ENCODE measurements at places on chromosomes 2 and 18.

GRCh38 chr2:232481322-232482140 is 6.1 kb downstream of the ECEL1 start:
- DNase-seq: no peak

- no peak for DNase-seq
Measured at GRCh38 chr2:54148391-54148790, 33.0 kb downstream of the ACYP2 start.

DNA sequence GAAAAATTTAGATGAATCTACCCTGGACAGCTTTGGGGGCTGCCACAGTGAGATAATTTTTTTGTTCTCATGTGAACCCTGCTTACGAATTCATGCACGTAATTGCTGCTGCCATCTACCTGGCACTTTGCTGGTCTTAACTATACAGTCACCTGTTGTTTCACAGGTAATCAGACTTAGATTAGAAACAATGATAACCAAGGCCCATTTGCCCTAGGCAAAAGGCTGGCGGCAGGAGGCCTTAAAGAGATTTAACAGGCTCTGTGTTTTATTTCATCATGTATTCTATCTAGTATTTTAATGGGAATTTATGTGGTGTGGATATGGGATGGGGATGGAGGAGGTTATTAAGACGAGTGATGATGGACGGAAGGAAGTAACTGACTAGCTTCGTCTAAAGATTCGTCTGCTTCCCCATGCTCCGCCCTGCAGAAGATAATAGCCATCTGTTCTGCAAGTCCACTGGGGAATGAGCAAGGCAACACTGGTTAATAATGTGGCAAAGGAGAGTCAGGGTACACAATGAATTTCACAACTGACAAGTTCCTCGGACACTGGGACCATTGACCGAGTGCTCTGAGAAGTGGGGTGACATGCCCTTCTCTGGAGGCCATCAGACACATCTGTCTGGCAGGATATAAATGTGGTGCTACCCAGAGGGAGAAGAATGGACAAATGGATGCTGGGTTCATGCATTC is 291.8 kb upstream of the TNP1 start:
- no peak for DNase-seq

GRCh38 chr2:170405326-170405725 is 227.4 kb downstream of the MYO3B start:
- DNase-seq: no peak

DNA sequence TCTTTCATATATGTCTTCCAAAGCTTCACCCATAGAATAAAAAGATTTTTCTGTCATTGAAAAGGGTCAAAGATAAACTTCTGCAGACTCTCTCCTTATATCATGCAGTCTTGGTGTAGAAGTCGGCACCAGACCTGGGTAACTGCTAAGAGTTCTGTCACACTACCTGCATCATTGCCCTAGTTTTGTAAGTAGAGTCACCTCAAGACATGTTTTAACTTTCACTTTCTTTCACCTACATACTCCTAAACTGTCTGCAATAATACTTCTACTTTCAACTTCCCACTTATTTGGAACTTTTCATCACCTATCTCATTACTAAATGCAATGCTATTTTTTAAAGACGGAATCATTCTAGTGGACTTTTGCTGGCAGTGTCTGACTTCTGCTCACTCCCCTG is 475.6 kb upstream of the VRK2 start:
- no peak for DNase-seq

DNA sequence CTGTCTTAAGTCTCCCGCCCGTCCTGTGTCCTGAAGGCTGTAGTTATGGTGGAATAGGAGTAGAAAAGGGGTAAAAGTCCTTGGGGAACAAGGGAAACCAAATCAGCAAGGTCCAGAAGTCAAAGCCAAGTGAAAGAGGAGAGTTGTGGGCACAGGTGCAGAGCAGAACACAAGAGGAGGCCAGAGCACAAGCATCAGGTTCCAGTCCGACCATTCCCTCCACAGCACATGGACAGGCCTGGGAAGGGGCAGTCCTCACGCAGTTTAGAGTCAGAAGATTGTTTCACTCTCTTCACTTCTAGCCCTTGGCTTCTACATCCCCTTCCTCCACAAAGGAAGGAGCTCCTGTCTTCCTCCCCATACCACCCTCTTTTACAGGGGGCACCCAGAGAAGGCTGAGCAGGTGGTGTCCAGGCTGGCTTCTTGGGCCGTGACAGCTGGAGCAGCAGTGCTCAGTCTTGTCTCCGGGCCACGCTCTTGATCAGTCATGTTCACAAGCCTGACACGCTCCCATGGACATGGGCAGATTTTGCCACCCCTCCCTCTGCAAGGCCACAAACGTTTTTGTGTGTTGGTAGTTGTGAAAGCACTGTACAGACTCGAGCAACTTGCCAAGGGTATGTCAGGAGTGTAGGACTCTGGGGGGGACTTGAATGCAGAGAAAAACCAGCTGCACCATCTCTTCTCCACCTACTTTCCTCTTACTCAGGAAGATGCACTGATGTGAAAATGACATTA is 138.5 kb upstream of the DAPL1 start:
- DNase-seq: no peak

- DNase-seq: peak; percentile 4
Measured at GRCh38 chr2:120228503-120228902, 5.3 kb upstream of the TMEM185B start.

DNA sequence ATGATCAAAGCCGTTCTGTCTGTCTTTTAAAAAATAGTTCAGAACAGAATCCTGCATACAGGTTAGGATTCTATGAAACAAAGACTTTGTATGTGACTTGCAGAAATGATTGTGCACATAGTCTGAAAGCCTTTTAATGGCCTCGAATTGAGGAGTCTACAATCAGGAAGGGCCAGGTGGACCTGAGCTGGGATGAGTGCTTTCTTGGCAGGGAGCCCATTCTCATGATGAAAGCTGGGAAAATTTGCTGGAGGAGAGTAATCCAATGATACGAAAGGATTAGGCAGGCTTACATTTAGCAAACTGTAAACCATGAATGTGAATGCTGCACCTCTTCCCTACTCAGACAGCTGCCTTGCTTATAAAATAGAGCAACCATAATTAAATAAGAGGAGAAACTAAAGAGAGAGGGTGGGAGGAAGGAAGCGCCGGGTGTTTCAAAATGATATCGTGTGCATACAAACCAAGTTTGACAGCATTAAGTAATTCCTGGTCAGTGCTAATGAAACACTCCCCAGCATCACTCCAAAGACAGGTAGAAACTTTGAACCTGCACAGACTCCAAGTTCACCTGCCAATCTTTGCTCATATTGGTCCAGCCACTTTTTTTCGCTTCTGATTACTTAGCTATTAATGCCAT is 23.7 kb upstream of the CXCR4 start:
- peak; percentile 54 for DNase-seq

DNA sequence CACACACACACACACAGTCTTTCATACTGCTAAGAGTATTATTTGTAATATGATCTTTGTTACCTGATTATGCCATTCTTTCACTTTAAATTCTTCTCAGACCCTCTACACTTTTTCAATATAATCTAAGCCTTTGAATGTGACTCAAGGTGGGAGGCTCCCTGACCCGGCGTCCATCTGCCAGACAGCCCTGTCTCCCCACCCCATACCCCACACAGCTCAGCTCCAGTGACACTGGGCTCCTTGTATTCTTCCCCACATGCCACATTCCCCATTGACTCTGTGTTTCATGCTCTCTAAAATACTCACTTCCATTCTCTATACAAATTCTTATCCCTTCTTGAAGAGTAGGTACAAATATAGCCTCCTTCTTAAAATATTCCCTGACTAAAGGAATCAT is 442.2 kb downstream of the TGIF1 start:
- peak; percentile 14 for DNase-seq

GRCh38 chr2:149597050-149597667 is 9.6 kb upstream of the MMADHC start:
- no peak for DNase-seq

DNA sequence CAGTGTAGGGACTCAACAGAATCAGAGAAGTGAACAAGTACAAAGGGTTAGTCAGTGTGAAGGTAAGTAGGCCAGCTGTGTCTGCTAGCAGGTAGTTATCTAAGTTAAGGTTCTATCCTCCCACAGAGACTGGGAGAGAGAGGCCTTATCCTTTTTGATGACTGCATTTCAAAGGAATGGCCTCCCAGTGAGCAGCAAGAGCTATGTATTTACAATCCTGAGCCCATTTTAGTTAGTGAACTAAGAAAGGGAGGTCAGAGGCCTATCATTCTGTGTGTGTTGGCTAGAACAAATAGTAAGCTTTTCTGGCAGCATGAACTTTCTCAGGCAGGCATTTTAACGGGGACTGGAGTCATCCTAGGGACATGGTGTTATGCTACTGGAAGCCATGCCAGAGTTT is 182.9 kb downstream of the VWC2L start:
- DNase-seq: no peak

DNA sequence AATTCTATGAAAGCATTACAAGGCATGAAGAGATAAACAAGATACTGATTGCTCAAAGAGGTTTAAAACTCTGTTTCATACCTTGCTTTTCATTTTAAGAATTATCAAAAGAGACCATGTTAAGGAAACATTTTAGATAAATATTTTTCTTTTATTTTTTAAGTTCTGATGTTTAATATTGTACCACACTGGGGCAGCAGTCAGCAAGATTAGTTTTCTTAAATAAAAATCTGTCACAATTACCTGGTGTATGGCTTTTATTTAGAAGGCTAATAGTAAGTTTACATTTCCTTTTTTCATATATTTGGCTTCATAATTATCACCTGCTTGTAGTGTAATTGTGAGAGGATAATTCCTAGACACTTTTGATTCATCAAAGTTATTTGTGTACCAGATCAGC is 46.4 kb downstream of the ZNF804A start:
- no peak for DNase-seq

- DNase-seq: no peak
Measured at GRCh38 chr2:233365861-233366520, 11.7 kb downstream of the DGKD start.

- DNase-seq: no peak
Measured at GRCh38 chr18:59265974-59266369, 7.3 kb downstream of the RAX start.

- DNase-seq: no peak
Measured at GRCh38 chr2:204581946-204582345, 36.7 kb downstream of the PARD3B start.

DNA sequence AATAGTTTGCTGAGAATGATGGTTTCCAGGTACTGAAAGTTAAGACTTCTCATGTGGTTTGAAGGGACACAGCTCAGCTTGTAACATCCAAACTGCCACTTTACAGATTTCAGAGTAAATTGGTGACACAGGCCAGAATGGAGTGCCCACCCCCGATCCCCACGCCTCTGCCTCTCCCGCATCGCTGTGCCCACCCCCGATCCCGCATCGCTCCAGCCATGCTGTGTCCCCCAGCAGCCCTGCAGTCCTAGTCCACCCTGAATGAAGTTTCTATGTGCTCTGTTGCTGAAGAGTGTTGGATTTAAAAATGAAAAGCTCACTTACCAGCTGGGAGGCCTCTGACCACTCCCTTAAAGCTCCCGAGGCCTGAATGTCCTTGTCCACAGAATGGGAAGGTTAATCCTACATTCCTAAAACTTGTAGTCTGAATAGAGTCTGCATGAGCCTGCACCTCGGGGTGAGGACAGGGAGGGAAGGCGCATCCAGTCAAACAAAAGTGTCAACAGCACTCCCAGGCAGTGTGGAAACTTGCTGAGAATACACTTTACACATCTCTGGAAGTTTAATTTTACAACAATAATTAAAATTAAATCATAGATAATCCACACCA is 176.4 kb upstream of the ID2 start:
- DNase-seq: no peak

GRCh38 chr2:16774980-16775898 is 109.6 kb upstream of the CYRIA start:
- DNase-seq: peak; percentile 54

GRCh38 chr2:181393472-181393871 is 63.7 kb upstream of the ITGA4 start:
- DNase-seq: peak; percentile 93

- no peak for DNase-seq
Measured at GRCh38 chr18:57991552-57991951, 52.5 kb upstream of the NEDD4L start.

DNA sequence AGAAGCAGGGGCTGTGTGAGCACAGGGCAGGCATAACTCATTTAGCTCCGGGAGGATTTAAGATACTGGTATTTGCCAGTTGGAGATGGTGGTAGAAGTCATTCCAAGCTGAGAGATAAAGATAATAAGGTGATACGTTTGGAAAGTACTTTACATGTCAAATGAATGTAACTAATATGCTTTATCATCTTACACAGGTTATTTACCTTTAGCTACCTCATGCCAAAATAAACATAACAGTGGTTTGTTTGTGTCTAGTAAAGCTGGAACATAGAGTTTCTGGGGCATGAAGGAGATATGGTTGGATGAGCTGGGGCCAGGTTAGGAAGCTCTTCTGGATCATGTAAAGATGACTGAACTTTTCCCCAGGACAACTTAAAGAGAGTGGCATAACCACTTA is 126.9 kb upstream of the PIK3C3 start:
- no peak for DNase-seq

GRCh38 chr2:222451224-222451674 is 26.9 kb downstream of the SGPP2 start:
- DNase-seq: peak; percentile 75

DNA sequence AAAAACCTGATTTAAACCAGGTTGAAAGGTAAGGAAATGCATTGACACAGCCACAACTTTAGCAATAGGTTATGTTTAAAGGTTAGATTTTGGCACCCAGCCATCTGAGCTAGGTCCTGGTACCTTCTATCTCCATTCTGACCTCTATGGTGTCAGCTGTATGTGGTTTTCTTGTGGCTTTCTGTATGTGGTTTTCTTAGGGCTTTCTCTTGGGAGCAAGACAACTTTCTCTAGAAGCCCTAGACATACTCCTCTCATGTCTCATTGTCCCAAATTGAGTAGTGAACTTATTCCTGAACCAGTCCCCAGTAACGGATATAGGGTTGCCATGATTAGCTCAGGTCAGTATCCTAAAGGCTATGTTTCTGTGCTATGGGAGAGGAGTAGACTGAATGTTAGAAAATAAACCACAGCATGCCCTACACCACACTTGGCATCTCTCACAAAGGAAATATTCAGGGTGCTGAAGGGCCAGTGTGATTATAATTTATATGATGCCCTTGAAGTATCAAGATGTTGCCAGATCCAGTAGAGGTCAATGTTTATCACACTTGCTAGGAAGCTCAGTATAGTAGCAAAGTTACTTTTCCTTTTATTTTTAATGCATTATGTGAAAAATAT is 176.1 kb downstream of the CAPN13 start:
- DNase-seq: peak; percentile 88

DNA sequence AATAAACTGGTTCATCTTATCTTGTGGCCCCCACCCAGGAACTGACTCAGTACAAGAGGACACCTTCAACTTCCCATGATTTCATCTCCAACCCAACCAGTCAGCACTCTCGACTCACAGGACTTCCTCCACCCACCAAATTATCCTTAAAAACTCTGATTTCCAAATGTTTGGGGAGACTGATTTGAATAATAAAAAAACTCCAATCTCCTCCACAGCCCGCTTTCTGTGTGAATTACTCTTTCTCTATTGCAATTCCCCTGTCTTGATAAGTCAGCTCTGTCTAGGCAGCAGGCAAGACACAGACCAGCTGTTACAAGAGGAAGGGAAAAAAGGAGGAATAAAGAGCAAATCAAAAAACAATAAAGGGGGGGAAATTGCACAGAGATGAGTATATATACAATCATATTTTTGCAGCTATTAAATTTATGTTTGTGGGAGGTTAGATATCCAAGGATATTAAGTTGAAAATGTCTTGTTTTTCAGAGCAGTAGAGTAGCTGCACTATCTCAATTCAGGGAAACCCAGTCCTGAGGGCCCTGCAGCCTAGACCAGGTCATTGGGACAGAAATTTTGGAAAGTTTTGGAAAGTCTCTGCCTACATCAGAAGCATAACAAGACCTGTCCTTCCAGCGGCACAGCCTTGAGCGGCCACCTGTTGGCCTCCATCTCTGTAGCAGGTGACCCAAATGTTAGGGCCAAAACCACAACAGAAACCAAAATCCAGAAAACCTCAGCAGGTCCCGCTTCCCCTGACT is 32.8 kb upstream of the SIGLEC15 start:
- no peak for DNase-seq
